Stimulated activated CD8-positive, alpha-beta memory T cell treated with anti-CD3 and anti-CD28 coated beads, Interleukin-2, amount 100 ng/mL, for 1 hour (primary cell): ENCODE measurements at places on chromosomes 7 and 10.

- DNase-seq: no peak
Measured at GRCh38 chr10:2925631-2926030, 141.7 kb upstream of the PFKP start.

DNA sequence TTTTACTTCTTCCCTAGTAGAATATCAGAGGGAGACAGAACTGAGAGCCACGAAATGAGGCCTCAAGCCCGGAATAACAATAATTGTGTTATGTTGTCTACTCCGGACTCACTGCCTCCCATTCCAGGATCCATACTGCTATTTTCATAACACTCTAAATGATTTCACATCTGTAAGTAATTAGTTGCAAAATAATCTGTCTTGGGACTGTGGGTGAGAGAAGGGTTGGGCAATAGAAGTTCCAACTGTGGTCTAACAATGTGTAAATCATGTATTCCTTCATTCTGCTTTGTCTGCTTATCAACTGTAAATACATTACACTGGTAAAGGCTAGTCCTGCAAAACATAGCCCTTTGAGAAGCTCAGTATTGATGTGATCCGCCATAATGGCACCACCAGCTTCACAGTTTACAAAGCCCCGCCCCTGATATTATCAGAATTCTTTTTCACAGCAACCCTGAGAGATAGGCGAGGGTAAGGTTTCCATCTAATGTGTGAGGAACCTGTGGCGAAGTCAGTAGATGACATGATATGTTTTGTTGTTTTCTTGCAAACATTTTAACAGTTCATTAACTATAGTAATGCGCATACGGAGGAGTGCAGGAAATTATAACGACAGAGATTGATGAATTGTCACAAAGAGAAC lies 265.7 kb upstream of the BMPER start:
- DNase-seq: no peak

DNA sequence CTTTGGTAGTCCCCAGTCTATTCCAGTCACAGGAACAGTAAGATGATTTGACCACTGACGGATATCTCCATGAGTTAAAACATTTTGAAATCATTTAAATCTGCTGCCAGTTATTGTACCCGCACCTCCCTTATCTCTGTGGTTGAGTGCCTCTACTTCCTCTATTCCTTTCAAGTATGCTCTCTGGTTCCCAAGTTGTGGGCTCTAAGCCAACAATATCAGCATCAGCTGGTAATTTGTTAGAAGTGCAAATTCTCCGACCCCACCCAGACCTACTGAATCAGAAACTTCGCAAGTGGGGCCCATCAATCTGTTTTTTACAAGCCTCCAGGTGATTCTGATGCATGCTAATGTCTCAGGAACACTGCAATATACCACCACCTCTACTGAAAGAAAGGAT lies 235.5 kb downstream of the CCSER2 start:
- no peak for DNase-seq

DNA sequence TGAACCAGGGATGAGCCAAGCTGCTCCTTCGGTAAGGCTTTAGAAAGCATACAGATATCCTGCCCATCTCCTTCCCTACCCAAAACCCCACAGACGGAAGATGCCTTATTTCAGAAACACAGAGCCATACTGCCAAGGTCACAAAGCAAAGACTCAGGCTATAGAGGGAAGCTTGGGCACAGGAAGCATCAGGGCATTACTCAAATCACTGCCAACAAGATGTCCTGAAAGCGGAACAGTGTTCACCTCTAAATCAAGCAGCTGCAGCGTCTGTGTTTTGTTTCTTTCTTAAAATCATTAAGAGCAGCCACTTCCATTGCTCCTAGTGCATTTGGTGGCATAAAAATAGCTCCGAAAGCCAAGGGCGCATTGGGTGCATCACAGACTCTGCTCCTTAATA lies 307.3 kb downstream of the SORCS1 start:
- no peak for DNase-seq

- no peak for DNase-seq
Measured at GRCh38 chr10:108385963-108386362, 1221.5 kb upstream of the SORCS1 start.

GRCh38 chr7:55641811-55642210 lies 69.5 kb upstream of the VOPP1 start:
- no peak for DNase-seq

DNA sequence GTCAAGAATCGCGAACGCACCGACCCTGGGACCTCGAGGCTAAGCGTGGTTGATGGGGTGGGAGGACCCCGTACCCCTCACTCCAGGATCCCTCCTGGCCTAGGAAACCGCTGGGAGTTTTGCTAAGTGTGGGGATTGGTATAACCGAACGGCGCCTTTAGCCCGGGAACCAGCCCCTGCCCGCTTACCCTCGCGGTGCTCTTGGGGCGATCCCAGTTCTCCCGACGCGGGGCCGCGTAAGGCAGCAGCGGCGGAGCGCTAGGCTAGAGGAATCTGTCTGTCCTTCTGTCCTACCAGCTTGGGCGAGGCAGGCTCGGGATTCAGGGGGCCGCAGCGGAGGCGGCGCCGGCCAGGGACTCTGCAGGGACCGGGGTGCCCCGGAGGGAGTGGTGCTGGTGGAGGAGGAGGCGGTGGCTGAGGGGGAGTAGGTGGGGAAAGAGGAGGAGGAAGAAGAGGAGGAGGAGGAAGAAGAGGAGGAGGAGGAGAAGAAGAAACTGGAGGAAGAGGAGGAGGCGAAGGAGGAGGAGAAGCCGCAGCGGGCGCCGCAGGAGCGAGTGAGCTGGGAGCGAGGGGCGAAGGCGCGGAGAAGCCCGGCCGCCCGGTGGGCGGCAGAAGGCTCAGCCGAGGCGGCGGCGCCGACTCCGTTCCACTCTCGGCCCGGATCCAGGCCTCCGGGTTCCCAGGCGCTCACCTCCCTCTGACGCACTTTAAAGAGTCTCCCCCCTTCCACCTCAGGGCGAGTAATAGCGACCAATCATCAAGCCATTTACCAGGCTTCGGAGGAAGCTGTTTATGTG lies 439 bp upstream of the EMX2 start:
- no peak for DNase-seq
